ENCODE measurements at places on chromosomes 4 and X.

DNA sequence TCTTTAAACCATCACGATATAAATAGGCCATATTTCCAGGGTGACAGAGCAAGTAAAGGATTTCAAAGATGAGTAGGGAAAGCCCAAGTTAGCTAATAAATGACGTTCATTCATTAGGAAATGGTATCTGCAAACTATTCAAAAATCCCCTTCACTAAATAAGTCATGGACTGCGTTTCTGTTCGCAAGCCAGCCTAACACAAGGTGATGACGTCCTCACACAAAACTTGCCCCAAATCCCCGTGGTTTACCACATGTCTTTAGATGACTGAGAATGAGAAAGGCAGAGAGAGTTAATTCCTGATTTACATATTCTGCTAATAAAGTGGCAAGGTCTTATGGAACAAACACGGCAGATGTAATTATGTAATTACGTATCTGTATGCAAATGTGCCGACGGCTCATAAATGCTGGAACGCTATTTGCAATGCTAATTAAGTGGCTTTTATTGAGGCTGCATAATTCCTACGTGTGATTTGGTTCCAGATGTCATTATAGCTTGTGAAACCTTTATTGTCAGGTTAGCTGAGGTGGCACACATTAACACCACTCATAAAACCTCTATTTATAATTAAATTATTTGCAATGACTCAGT is 437.7 kb upstream of the FRG1 start:
- peak; percentile 41 for DNase-seq

GRCh38 chrX:66728818-66729271 is 90.0 kb upstream of the EDA2R start:
- peak; percentile 59 for DNase-seq

GRCh38 chrX:22081475-22082092 is 49.5 kb downstream of the PHEX start:
- peak; percentile 57 for DNase-seq

GRCh38 chr4:76198411-76199237 is 15.0 kb downstream of the SCARB2 start:
- peak; percentile 74 for DNase-seq
